Natural killer cell treated with Interleukin-12 subunit alpha and Interleukin-12 subunit beta and Interleukin-15 and Interleukin-18, amount 100 ng/mL, for 72 hours (primary cell): ENCODE measurements at places on chromosomes 6 and 20.

GRCh38 chr6:139927236-139927635 lies 552.8 kb upstream of the CITED2 start:
- H3K4me1 ChIP-seq, result no peaks in the 10 kb centered on the region
- H3K4me3 ChIP-seq, result no peak overlapping the region
- peaks cover 12% of the 10 kb centered on the region for H3K27me3 ChIP-seq
- H3K36me3 ChIP-seq, result no peaks in the 10 kb centered on the region

- no peak for DNase-seq
- no peaks in the 10 kb centered on the region for H3K36me3 ChIP-seq
- no peak overlapping the region for H3K27ac ChIP-seq
- peaks cover 22% of the 10 kb centered on the region for H3K27me3 ChIP-seq
- H3K4me3 ChIP-seq, result no peak overlapping the region
- H3K4me1 ChIP-seq, result no peaks in the 10 kb centered on the region
Observed at GRCh38 chr20:62995898-62996595, 10.7 kb downstream of the BHLHE23 start.

DNA sequence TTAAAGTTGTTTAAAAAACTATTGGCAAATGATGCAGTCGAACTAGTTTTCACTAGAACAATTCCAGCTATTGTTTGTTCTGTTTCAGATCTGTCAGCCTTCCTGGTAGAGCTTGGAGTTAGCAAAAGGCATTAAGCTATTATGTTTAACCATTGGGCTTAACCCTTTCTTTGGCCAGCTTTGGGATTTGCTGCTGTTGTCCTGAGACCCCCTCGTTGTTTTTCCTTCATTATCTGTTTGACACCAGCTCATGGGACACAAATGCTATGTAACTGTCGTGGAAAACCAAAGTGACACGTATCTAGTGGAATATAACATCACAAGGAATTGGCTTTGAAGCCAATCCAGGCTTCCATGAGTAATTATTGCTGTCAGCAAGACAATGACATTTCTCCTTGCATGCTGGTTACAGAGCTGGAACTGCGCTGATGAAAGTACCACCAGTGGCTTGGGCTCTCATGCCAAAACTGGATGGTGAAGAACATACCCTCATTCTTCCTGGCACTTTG lies 96.0 kb downstream of the EYA2 start:
- peaks cover 14% of the 10 kb centered on the region for H3K4me1 ChIP-seq
- no peaks in the 10 kb centered on the region for H3K36me3 ChIP-seq
- no peak for DNase-seq
- H3K27me3 ChIP-seq, result peaks cover 19% of the 10 kb centered on the region
- no peak overlapping the region for H3K27ac ChIP-seq
- no peak overlapping the region for H3K4me3 ChIP-seq

DNA sequence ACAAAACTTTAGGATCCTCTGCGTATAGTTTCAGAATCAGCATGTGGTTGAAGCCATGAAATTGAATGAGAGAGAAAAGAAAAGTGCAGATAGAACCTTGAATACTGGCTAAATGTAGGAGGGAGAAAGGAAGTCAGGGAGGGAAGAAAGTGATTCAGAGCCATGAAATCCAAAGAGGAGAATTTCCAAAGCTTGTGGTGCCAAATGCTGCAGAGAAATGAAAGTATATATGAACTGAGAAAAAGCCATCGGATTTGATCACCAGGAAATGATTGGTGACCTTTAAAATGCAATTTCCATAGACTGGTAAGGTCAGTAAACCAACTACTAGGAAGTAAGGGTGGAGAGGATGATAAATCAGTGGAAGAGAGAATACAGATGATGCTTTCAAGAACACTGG lies 142.3 kb downstream of the TFAP2A start:
- peaks cover 13% of the 10 kb centered on the region for H3K27me3 ChIP-seq
- no peak for DNase-seq
- H3K4me1 ChIP-seq, result no peaks in the 10 kb centered on the region
- no peaks in the 10 kb centered on the region for H3K36me3 ChIP-seq

- no peaks in the 10 kb centered on the region for H3K27me3 ChIP-seq
- H3K4me1 ChIP-seq, result no peaks in the 10 kb centered on the region
- no peak overlapping the region for H3K27ac ChIP-seq
- no peaks in the 10 kb centered on the region for H3K36me3 ChIP-seq
- DNase-seq, result no peak
- no peak overlapping the region for H3K4me3 ChIP-seq
Observed at GRCh38 chr6:145887969-145888368, 73.4 kb upstream of the FBXO30 start.

DNA sequence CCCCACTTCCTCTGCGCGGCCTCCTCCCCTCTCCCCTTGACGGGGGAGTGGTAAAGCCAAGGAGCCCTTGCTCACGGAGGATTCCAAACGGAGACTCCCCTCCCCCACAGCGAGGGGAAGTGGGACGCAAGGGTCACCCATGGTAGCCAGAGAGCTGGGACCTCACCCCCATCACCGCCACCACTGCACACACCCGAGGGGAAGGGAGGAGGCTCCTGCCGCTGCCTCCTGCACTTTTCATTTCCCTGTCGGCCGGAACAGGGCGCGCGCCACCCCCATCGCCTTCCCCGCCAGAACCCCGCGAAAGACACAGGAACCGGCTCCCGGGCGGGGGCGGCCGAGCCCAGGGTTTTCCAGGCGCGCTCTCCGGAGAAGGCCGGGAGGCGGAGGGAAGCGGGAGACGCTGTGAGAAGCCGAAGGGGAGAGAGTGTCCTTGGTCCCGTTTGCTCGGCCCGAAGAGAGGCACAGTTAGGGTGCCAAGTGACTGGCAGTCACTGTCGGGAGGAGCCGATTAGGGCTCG lies 789 bp downstream of the CCND3 start:
- H3K4me1 ChIP-seq, result peaks cover 55% of the 10 kb centered on the region
- peak; percentile 77 for DNase-seq
- peak overlapping the region; percentile 97 for H3K4me3 ChIP-seq
- peaks cover 21% of the 10 kb centered on the region for H3K36me3 ChIP-seq
- H3K27ac ChIP-seq, result peak overlapping the region; percentile 95

GRCh38 chr20:23397961-23398360 lies 23.3 kb downstream of the NAPB start:
- peak overlapping the region; percentile 95 for H3K27ac ChIP-seq
- peaks cover 44% of the 10 kb centered on the region for H3K4me1 ChIP-seq
- peak overlapping the region; percentile 70 for H3K4me3 ChIP-seq
- H3K36me3 ChIP-seq, result peaks cover 21% of the 10 kb centered on the region
- no peaks in the 10 kb centered on the region for H3K27me3 ChIP-seq
- no peak for DNase-seq

DNA sequence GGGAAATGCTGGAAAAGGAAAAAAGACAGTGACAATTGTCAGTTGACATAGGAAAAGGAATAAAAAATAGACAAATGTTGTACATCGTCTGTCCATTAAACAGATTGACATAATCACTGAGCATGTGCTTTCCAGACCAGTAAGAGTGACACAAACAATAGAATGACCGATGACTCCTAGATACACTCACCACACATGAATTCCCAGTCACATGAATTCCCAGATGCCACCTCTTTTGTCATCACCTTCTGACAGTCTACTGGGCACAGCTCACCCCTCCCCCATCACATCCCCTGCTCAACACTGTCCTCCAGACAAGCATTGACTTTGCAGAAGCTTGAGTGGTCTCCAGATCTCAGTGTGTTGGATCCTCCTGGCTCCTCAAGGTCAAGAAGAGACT lies 25.9 kb downstream of the POM121L2 start:
- H3K36me3 ChIP-seq, result peaks cover 66% of the 10 kb centered on the region
- peaks cover 68% of the 10 kb centered on the region for H3K27me3 ChIP-seq

GRCh38 chr6:115004204-115004603 lies 661.4 kb upstream of the HS3ST5 start:
- DNase-seq, result no peak
- no peaks in the 10 kb centered on the region for H3K27me3 ChIP-seq
- H3K27ac ChIP-seq, result no peak overlapping the region
- H3K4me3 ChIP-seq, result no peak overlapping the region
- H3K4me1 ChIP-seq, result no peaks in the 10 kb centered on the region

DNA sequence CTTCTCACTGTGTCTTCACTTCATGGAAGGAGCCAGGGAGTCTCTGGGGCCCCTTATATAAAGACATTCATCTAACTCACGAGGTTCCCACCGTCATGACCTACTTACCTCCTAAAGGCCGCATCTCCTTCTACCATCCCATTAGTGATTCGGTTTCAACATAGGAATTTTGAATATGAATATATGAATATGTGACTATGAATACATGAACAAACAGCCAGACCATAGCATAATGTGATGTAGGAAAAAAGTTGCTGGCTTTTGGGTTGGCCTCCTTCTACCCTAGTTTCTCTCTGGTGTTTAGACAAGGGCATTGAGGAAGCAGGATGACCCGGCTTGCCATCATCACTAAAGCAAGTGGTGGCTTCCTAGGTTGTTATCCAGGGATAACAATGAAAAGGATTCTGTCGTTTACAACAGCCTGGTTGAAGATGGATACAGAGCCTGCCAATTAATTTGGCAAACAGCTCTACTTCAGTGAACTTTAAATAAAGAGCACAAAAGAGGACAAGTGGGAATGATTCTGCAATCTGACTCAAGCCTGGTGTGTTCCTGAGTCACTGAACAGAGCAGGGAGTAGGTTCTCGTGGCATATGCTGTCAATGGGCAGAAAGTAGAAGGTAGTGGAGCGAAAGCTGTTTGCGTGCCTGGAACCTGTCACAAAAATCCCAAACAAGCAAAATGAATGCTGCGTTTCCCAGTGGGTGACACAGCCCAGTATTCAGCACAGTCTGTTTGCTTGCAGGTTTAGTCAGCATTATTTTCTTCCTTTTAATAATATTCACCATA lies 44.0 kb upstream of the DOK5 start:
- no peaks in the 10 kb centered on the region for H3K4me1 ChIP-seq
- DNase-seq, result no peak
- no peaks in the 10 kb centered on the region for H3K36me3 ChIP-seq
- no peak overlapping the region for H3K4me3 ChIP-seq
- no peaks in the 10 kb centered on the region for H3K27me3 ChIP-seq
- no peak overlapping the region for H3K27ac ChIP-seq

GRCh38 chr6:75130784-75131183 lies 75.1 kb downstream of the COL12A1 start:
- DNase-seq, result no peak
- H3K27ac ChIP-seq, result no peak overlapping the region
- H3K36me3 ChIP-seq, result no peaks in the 10 kb centered on the region
- H3K4me3 ChIP-seq, result no peak overlapping the region
- H3K4me1 ChIP-seq, result no peaks in the 10 kb centered on the region
- no peaks in the 10 kb centered on the region for H3K27me3 ChIP-seq

DNA sequence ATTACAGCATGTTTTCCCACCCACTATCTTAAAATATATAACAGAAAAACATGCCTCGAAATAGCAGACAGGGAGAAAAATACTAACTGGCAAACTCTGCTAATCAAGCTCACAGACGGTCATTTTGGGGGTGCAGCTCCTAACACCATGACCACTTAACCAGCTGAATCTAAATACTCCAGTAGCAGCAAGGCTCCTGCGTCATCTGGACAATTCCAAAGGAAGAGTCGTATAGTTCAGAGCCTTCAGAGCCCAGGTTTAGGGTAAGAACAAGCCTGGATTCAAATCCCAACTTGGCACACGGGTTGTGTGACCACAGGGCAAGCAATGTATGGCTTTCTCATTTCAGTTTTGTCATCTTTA lies 81.3 kb upstream of the COL21A1 start:
- H3K4me3 ChIP-seq, result no peak overlapping the region
- no peaks in the 10 kb centered on the region for H3K4me1 ChIP-seq
- H3K27me3 ChIP-seq, result peaks cover 1% of the 10 kb centered on the region
- no peaks in the 10 kb centered on the region for H3K36me3 ChIP-seq
